ENCODE measurements at places on chromosomes 3 and 15.

DNA sequence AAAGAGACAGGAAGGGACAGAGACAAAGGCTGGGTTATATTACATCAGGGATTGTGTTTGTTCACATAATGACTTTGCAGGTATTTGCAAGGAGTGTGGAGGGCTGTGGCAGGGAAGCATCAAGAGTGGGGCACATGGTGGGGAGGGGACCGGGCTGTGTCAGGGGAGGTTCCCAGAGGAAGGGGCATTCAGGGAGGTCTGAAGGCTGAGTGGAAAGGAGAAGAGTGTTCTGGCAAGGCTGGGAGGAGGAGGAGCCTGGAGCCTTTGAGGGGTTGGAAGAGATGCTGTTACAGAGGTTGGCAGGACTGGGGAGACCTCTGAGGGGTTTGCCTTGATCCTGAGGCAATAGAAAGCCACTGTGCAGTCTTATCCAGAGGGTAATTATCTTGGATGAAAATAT is 49.4 kb downstream of the EXOG start:
- no peak for DNase-seq

DNA sequence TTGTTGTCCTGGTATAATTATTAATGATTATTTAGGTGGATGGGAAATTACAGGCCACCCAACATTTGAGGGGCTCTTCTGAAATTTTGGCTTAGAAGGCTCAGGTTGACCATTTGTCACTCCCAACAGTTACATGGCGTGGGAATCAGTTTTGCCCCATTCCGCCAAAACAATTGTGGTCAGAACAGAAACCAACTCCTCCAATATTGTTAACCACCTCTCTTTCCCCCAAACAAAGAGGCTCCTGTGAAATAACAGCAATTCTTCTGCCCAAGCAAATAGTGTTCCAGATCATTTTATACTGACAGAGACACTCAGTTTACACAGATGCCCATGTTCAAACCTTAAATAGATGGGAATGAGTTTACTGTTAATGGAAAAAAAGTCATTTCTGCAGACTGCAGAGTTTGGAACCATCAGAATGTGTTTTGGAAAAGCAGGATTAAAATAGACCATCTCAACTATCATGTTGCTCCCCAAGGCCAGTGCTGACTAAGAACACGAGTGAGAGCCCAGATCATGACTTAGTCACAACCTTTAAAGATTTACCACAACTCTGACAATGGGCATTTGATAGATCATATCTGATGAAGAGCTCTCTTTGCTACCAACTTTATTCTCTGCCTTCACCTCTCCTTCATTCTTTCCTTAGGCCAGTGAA is 102.1 kb downstream of the DUT start:
- peak; percentile 84 for DNase-seq

DNA sequence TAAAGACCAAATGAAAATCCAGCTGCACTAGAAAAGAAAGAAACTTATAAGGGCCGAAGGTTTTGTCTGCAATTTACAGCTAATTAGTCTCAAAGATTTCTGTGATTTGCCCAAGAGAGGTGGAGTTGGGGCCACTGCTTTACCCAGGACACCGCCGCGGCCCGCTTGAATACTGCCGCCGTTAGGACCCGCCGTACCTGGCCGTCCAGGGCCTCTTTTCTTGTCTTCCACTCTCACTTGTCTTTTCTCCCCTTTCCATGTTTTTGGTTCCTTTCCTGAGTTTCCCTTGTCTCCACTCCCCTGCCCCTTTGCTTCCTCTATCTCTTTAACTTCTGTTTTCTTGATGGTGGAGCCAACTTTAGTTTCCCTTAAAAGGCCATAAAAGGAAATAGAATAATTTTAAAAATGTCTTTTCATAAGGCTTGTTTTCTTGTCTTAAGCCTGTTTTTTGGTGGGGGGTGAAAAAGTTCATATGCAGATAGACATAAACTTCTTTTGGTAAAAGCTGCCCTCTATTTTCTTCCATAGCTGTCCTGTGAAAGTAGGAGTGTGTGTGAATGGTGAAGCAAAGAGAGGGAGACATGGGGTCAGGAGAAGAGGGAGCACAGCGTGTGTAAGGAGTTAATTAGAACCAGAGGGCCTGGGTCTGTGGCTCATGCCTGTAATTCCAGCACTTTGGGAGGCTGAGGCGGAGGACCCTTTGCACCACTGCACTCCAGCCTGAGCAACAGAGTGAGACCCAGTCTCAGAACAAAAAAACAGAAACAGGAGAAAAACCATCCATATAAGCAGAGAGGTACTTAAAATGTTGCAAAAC is 16.0 kb upstream of the CCNL1 start:
- DNase-seq = peak; percentile 70

DNA sequence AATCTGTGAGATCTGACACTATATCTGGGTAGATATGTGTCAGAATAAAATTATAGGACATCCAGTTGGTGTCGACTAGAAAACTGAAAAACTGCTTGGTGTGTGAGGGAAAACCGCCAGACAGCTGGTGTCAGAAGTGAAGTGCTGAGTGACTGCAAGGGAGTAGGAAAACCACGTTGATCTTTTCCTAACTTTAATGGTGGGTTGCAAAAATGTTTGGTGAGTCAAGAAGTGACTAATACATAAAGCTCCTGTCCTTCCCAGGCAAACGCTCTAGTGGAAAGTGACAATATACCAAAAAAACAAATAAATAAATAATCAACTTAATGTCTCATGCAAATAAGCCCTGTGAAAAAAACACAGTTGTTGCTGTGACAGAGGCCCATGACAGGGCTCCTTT is 7.3 kb upstream of the CD96 start:
- DNase-seq = peak; percentile 61

- DNase-seq = no peak
Observed at GRCh38 chr3:140163159-140163763, 228.3 kb downstream of the CLSTN2 start.

DNA sequence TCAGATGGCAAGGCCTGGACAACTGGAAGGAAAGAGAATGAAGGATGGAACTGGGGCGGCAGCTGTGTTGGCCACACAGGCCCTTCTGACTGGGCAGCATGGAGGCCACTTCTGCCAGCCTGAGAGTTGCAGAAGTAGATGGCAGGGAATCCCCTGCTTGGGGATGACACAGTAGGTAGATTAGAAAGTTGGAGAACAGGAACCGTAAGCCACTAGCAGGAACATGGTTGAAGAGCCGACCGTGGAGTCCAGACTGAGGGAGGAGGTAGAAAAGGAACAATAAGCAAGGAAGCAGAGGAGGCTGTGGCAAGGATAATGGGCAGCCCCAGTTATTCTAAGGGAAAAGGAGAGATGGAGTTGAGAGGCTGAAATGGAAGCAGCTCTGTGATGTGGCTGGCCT is 26.4 kb upstream of the ZNF774 start:
- DNase-seq = no peak

- DNase-seq = peak; percentile 72
Observed at GRCh38 chr3:71444028-71444860, 139.3 kb downstream of the FOXP1 start.

- DNase-seq = no peak
Observed at GRCh38 chr3:61841988-61842387, 280.6 kb downstream of the PTPRG start.

DNA sequence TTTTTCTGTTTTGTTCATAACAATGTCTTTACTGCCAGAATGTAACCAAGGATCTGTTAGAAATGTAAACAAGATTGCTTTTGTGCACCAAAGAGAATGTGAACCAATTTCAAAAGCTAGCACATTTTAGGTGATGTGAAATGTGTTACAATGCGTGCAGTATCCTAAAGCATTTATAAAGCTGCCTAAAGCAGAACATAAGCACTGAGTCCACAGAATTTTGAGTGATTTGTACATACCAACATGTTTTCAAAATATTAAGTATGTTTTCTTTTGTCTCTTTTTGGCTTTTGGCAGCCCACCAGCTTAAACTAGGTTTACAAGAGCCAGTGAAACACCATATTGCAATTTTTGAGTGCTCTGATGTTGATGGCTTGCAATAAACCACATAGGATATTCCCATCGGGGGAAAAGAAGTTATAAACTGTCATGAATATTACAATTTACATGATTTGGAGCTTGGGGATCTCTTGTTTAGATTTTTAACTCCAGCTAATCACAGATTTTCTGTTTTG is 364.0 kb downstream of the ZIC1 start:
- DNase-seq = no peak

DNA sequence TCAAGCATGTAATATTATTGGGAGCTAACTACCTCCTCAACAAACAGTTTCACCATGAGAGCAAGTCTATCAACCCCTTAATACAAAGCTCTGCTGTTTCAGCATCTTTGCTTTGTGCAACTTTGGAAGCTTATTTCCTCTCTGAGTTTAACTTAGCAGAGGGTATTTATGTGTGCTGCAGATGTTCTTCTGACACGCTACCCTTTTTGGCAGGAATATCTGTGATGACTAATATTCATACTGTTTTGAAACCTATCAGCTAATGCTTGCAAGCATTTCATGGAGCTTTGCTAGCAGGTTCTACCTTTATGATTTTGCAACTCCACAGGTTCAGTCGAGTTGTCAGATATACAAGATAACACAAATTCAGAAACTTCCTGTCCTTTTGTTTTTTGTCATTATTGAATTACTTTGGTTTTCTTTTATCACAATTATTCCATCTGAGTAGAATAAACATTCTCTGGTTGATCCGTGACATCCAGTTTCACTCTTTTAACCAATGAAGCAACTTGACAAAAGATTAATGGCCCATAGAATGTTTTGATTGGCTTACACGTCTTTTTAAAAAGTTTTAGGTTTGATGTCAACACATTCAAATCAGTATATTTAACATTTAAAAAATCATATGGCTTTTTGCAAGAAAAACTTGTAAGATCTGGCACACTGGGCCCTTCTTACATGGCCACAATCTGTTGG is 1.7 kb upstream of the SLC9A9 start:
- peak; percentile 93 for DNase-seq

DNA sequence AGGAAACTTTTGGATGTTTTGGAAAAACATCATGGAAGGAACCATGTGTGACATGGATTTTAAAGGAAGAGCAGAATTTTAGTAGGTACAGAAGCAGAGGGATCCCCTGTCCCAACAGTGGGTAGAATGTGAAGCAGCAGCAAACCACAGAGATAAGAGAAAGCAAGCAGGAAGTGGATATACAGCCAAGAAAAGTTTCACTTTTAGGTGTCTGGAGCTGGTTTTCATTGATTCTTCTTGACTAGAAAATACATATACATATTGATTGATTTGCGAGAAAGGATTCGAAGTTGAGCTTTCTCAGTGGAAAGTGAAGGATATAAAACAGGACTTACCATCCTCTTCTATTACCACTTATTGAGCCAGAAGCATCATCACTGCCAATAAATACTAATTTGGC is 133.5 kb downstream of the KCNMB2 start:
- DNase-seq = no peak

GRCh38 chr3:57100046-57100695 is 39.7 kb downstream of the SPATA12 start:
- peak; percentile 74 for DNase-seq

DNA sequence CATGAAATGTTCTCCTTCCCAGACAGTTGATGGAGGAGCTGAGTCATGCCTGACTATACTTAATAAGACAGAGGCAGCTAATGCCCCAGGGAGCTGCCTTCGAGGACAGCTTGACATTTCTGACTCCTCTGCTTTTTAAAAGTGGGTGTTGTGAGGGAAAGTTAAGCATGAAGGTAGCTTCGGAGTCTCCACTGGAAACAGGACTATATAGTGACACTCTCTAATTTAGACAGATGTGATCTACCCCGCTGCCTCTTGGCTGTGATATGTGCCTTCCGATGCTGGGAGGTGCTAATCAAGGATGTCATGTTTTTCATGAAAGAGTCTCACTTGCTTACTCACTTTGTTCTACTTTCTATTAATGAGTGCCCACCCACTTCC is 72.7 kb downstream of the IL1RAP start:
- peak; percentile 86 for DNase-seq
